ENCODE measurements at places on chromosomes 16 and 17.

GRCh38 chr17:74995847-74996246 is 8.4 kb downstream of the CDR2L start:
- no peak for DNase-seq

- DNase-seq = no peak
Observed at GRCh38 chr17:66889480-66890230, 54.7 kb downstream of the CACNG5 start.

DNA sequence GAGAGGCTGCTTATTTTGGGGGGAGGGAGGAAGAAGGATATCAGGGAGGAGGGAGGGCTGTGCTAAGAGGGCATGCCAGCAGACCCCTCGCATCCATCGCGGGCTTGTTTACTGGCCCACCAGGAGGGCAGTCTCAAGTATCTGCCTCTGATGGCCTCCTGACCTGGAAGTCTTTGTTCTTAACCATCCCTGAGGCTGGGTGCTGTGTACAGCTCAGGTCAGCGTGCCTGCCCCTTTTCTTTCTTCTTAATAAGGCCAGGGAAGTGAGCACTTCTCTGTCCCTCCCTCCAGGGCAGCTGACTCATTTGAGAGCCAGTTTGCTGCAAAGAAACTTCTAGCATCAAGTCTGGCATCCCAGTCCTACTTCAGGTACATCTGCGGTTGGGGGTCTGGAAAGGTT is 157.0 kb downstream of the CCDC182 start:
- no peak for DNase-seq

DNA sequence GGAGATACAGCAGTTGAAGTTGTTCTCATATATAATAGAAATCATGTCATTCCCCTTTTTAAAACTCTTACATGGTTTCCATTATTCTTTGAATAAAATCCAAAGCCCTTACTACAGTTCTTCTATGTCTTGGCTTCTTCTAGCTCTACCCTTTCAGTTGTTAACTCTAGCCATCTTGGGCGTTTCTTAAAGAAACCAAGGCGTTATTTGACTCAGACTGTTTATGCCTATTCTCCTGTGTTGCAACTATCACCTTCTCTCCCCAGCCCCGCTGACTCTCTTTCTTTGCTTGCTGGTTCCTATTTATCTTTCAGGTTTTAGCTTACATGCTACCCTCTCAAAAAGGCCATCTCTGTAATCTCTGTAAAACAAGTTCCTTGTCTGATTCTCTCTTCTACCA is 32.7 kb downstream of the NFATC3 start:
- DNase-seq = no peak

DNA sequence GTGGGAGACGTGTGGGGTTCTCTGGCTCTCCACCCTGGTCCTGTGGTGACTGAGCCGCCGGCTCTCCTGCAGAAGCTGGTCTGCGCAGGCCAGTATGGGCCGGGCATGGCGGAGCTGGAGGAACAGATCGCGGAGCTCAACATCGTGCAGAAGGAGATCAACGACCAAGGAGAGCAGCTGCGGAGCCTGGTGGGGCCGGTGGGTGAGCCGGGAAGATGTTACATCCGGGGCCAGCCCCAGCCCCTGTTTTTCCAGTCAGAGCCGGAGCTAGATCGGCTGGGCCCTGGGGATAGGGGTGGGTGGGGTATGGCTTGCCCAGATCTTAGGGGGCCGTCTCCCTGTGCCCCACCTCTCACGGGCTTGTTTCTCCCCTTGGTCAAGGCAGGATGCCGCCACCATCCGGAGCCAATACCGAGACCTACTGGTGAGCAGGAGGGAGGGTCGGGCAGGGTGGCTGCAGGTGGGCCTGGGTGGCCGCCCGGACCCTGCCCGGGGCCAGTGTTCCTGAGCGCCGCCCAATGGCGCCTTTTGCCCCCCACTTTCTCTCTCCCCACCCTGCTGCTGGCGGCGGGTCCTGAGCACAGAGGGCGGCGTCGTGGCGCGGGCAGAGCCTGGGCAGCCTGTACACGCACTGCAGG is 5.0 kb downstream of the EVPLL start:
- no peak for DNase-seq
